ENCODE measurements at places on chromosomes 2 and 18.

- no peak for DNase-seq
These were observed 810.1 kb upstream of the ZEB2 start for GRCh38 chr2:145329971-145330370.

DNA sequence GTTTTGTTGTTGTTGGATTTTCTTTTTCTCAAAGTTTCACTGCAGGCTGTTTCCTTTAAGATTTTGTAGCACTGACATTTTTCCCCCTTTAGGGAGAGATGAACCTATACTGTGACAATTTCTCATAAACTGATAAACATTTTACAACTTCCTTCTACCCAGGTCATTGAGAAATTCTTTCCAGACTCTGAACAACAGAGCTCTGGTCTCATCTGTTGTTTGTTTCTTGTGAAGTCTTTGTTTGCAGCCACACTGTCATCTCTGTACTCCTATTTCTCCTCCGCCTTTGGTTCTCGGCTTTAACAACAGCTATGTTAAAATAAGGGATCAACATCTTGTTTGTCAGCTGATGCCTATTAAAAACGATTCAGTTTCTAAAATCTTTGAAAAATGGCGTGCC is 167.6 kb downstream of the VWC2L start:
- no peak for DNase-seq

DNA sequence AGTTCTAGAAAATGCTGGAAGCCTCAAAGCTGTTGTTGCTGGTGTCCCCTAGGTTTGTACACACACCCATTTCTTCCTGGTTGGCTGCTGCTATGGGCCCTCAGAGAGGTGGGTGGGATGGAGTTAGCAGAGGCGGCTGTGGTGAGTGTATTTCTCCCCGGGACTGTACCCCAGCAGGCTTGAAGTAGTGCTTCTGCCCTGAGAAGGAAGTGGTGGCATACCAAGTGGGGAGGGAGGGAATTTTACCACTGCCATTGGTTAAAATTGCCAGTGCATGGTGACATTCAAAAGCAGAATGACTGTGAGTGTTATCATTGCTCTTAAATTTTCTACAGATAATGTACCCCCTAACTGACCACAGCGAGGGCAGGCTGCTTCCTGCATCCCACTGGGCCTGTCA is 125.6 kb upstream of the CAPN13 start:
- DNase-seq, result no peak

DNA sequence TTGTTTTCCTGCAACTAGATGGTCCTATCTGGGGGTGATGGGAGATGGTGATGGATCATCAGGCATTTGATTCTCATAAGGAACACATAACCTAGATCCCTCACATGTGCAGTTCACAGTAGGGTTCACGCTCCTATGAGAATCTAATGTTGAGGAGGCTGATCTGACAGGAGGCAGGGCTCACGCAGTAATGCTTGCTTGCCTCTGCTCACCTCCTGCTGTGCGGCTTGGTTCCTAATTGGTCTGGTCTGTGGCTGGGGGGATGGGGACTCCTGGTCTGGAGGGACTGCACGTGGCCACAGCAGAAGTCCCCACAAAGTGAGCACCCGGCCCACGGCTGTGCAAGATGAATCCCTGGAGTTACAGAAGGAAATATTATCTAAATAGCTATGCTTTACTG is 11.3 kb downstream of the MC5R start:
- DNase-seq, result no peak

DNA sequence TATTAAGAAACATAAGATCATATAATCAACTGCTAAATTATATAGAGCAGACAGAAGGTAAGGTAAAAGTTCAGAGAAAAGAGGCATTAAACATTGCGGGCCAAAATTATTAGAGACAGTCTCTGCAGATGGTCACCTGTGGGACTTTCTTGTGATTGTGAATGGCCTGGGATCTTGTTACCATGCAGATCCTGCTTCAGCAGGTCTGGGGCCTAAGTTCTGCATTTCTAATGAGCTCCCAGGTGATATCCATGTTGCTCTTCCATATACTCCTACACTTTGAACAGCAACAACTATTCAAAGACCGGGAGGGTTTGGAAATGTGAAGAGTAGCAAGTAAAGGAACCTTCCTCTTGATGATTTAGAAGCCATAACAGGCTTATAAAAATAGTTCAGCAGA is 8.5 kb upstream of the ETAA1 start:
- DNase-seq, result no peak

DNA sequence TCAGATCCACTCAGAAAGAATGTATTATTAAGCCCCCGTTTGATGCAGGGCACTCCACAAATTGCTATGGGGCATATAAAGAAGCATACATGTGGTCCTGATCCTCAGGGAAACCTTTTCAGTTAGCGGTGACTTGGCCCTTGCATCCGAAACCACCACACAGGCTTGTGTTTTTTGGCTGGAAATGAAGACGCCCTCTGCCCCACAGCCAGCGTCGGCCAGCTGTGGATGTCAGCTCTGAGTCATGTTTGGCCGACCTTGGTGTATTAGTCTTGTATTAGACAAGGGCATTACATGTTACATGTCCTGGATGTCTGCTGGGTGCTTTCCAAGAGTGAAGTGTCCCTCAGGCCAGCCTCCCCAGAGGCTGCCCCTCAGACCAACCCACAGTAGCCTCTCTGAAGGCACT is 107.6 kb upstream of the MAP3K20 start:
- peak; percentile 89 for DNase-seq

GRCh38 chr2:210128961-210129360 is 42.2 kb downstream of the KANSL1L start:
- peak; percentile 2 for DNase-seq

DNA sequence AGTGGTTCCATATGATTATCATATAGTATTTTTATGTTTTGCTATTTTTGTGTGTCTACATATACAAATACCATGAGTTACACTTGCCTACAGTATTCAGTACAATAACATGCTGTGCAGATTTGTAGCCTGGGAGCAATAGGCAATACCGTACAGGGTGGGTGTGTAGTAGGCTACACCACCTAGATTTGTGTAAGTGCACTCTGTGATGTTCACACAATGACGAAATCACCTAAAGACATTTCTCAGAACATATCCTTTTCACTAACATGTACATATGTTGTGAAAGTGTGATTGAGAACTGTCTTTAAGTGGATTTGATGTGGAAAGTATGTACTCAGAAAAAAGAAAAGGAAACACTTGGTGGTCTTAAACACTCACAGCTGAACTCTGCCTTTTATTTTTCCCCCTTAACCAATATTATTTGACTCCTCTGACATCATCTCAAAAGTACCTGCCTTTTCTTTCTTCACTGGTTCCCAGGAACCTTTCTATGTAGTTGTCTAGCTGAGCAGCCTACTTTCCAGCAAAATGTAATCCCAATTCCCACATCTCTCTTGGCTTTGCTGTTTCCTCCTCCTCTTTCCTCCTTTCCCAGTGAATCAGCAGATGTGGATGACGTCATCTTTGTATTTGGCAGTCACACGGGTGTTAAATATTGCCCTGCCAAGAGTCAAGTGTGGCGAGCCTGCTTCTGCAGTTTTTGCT is 47.7 kb downstream of the OSBPL6 start:
- DNase-seq, result peak; percentile 98

DNA sequence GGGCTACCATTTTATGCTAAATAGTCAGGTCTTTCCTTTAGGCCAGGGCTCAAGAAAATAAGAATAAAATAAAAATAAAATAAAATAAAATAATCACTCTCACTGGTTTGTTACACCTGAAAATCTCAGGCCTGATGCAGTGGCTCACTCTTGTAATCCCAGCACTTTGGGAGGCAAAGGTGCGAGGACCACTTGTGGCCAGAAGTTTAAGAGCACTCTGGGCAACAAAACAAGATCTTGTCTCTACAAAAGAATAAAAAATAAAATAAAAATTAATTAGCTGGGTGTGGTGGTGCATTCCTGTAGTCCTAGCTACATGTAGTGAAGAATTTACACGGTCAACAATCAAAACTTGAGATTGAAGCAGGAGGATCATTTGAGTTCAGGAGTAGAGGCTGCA is 159.4 kb downstream of the NRXN1 start:
- DNase-seq, result no peak

GRCh38 chr2:178756343-178756742 is 50.9 kb downstream of the TTN start:
- peak; percentile 19 for DNase-seq

GRCh38 chr18:36187826-36188721 is 777 bp downstream of the MOCOS start:
- peak; percentile 74 for DNase-seq

DNA sequence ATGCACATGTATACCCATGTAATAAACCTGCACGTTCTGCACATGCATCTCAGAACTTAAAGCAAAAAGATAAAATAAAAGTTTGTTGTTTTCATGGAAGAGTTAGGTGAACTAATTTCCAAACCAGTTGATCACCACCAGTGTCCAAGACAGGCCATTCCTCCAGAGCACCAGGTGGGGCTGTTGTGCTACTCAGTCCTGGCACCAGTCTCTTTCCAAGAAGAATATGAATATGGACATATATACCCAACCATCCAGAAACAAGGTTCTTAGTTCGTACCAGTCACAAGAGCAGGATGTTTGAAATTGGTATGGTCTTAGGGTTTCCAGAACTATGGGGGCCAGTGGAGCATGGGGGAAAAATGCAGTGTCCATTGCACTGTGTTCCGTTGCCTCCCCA is 17.2 kb upstream of the TNP1 start:
- no peak for DNase-seq

- DNase-seq, result peak; percentile 35
These were observed 209.2 kb downstream of the MCFD2 start for GRCh38 chr2:46706264-46706983.

GRCh38 chr2:64213532-64214275 is 69.5 kb upstream of the PELI1 start:
- no peak for DNase-seq

- DNase-seq, result no peak
These were observed 56.3 kb downstream of the PHLPP1 start for GRCh38 chr18:62771494-62772270.

DNA sequence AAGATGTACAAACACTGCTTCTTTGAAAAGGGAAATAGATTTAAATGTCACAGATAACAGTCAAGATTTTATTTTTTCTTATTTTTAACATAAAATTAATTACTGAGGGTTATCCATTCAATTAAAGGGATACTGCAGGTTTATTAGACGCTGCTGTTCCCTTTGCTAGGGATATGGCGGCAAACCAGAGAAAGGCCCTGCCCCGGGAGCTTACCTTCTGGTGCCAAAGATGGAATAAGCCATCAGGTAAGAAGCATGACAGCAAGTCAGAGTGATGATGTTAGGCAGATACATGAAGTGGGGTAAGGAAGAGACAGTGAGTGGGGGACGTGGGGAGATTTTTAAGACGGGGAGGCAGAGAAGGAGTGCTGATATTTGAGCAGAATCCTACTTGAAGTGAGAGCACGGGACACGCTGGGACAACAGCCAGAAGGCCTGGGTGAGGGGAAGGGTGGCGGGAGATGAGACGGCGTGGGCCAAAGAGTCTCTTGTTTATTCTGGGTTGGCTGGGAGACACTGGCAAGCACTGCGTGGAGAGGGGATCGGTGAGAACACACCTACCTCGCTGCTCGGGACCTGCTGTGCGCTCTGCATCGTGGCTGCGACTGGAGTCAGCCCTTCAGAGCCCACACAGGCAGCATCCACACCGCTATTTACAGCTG is 250.5 kb upstream of the TMEM200C start:
- no peak for DNase-seq

GRCh38 chr2:214648520-214648919 is 161.0 kb downstream of the BARD1 start:
- no peak for DNase-seq

DNA sequence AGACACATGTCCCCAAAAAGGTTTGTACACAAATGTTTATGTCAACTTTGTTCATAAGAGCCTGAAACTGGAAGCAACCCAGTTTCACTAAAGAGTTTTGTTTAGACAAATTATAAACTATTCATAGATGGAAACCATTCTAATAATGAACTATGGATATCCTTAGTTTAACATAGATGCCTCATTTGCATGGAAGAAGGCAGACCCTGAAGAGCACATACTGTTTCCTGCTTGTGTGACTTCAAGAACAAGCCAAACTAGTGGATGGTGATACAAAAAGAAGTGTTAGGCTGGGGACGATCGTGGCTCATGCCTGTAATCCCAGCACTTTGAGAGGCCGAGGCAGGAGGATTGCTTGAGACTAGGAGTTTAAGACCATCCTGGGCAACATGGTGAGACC is 48.1 kb downstream of the ACOXL start:
- no peak for DNase-seq

DNA sequence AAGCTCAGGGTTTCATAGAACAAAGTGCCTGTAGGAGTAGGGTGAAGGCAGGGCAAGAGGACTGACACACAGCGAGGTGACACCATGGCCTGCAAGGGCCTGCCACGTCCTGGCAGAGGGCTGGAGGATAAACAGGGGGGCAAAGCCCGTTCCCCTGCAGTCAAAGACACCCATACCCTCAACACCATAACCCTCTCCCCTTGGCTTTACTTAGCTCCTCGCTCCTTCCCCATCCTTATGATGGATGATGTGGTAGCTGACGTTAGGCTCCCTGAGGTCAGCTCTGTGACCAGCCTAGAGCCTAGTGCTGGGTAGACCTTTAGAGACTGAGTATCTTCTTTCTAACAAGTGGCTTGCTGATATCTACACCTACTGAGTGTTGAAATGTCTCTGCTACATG is 683.3 kb upstream of the HS6ST1 start:
- no peak for DNase-seq

DNA sequence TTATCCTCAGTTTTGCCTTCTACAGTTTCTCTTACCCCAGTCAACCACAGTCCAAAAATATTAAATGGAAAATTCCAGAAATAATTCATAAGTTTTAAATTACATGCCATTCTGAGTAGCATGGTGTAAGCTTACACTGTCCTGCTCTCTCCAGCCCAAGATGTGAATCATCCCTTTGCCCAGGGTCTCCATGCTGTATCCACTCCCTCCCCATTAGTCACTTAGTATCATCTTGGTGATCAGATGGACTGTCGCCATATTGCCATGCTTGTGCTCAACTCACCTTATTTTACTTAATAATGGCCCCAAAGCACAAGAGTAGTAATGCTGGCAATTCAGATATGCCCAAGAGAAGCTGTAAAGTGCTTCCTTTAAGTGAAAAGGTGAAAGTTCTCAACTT is 18.5 kb upstream of the CCNT2 start:
- DNase-seq, result peak; percentile 15

GRCh38 chr2:105797298-105797819 is 52.6 kb downstream of the NCK2 start:
- peak; percentile 31 for DNase-seq
